ENCODE measurements at places on chromosomes 2 and 18.

- no peak for DNase-seq
Measured at GRCh38 chr18:34918856-34919255, 122.4 kb upstream of the MAPRE2 start.

GRCh38 chr2:45643095-45643494, 8.4 kb upstream of the PRKCE start:
- no peak for DNase-seq

- DNase-seq, result peak; percentile 22
Measured at GRCh38 chr2:134120733-134121630, 132.9 kb upstream of the MGAT5 start.

DNA sequence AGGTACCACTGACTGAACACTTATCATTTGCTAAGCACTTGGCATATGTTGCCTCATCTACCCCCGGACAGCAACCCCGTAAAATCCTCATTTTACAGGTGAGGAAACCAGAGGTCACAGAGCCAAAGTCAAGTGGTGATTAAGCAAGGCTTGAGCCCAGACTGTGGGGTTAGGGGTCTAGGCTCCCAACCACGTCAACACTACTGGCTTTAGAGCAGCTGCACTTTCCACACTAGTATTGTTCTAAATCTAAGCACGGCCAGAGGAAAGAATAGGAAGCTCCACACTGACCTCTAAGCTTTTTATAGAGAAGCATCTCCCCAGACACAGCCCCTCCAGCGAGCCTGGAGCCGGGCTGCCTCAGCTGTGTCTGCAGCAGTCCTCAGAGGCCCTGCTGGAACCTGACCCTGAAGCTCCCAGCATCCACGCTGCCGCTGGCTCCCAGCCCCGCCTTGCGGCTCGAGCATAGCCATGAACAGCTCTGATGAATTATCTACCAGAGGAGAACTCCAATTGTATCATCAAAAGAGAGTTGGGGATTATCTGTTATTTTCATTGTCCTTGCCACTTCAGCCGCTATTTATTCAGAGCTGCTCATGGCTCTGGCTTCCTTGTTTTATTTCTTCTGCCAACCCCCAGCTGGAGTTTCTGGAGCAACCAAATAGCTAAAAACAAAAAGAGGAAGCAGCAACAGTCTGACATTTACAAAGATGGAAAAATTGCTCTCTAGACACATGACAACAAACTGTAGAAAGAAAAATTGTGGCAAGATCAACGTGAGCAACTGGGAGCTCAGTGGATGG, 62.2 kb upstream of the RTN4 start:
- no peak for DNase-seq

- no peak for DNase-seq
Measured at GRCh38 chr18:31920277-31920676, 22.7 kb downstream of the TRAPPC8 start.

DNA sequence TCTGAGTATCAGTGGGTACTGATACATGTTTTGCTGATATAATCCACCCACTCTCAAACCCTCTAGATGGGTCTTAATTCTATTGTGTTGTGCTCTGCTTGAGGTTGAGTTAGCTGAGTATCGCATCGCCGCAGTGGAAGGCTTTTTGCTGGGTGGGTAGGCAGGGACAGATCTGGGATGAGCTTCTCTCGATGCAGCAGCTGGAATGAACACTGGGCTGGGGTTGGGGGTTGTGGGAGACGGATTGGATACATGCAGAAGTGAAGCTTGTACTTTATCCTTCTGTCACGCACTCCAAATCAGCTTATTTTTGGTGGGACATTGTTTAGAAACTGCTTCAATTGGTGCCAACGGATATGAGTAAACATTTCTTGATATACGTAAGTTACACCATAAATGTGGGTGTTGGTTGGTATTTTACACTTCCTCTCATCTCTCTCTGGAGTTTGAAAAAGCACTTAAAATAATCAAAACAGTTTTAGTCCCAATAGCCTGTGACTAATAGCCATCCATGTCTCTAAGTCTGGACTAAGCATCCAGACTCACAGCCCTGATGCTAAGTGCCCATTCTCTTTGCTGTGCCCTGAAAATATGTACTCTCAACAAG, 107.1 kb downstream of the POLE4 start:
- DNase-seq, result no peak

DNA sequence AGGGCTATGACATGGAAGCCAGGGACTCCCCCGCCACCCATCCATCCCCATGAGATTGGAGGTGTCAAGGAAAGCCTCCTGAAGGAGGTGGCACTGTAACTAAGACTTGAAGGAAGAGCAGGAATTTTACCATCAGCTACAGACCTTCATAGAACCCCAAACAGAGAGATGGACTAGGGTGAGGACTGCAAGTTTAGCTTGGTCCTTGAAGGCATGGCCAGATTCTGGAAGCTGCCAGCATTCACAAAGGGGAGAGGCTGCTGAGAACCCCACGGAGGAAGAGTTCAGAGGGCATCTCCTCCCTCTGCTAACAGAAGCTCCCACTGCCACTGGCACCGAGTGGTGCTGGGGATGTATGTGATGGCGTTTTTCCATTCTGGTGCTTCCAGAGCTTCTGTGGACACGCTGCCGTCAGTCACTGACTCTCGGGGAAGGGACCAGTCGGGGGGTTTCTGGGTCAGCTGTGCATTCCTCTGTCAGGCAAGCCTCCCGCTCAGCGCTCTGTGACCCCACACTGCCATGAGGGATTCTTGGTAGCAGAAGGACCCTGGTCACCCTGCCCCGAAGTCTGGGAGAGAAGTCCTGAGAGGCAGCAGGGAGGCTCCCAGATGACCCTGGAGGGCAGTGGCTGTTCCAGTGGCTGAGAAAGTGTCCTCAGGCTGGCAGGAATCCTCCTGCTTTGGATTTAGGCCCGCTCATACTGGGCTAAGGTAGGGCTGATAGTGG, 18.1 kb downstream of the TMEM185B start:
- no peak for DNase-seq

DNA sequence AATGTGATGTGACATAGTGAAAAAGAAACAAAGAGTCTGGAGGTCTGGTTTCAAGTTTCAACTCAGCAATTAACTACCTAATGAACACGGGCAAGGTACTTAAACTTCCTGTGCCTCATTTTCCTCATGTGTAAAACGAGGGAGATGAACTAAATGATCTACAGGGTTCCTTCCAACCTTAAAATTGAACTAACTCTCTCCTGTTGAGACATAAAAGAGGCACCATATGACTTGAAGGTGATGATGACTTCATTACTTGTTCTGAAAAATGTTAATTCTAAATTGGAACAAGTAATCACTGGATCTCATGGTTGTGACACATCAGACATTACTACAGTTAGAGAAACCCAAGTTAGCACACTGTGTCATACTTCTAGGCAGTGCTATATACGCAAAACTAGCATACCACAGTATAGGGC, 8.9 kb upstream of the REL start:
- no peak for DNase-seq

All from stimulated activated CD8-positive, alpha-beta memory T cell treated with anti-CD3 and anti-CD28 coated beads, Interleukin-15, amount 100 ng/mL, for 24 hours (primary cell).